ENCODE measurements at places on chromosomes 12 and 14.

DNA sequence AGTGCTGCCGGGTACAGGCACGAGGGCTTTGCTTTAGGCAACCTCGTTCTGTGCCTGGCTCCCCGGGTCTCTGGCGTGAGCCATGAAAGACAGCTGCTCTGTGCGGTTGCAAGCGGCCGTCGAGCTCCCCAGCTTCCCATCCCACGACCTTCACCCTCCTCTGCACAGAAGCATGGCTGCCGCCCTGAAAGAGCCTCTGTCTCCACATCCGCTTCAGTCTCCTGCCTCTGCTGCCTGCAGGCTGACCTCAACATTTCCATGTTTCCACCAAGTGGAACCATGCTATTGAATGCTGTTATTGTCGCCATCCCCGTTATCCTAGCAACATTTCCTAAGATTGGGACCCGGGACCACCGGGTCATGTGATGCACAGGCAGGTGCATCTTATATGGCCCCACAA, 57.1 kb downstream of the KDM2B start:
- DNase-seq = no peak

- DNase-seq = no peak
These were observed 6.2 kb downstream of the SLC41A2 start for GRCh38 chr12:104951759-104952509.

DNA sequence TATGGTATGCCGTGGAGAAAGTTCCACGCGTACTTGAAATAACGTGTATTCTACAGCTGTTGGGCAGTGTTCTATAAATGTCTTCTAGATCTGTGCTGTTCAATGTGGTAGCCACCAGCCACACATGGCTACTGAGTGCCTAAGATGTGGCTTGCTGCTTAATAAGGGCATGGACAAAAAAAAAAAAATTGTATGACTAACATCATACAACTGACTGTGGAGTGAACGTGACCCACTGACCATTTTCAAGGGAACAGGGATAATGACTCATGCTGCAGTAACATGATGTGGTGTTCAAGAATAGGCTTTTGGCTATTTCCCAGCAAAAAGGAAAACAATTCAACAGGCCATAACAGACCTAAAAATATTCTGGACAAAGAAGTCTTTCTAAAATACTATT, 13.0 kb downstream of the ATG14 start:
- DNase-seq = no peak

DNA sequence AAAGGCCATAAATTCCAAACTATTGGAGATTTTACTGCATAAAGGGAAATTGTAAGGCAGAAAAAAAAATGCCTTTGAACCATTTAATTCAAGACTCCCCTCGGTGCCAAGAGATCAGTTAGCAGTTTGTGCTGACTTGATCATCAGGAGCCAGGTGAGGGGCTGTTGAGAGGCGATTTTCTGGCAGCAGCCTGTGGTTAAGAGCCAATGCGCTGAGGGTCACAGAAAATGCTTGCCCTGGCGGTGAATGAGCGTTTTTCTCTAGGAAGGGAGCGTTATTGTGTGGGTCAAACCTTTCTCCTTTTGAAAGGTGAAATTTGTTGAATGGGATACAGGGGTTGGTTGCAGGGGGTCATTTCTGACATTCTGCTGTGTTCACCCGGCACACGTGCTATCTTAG, 4.7 kb downstream of the SRRM4 start:
- DNase-seq = no peak

DNA sequence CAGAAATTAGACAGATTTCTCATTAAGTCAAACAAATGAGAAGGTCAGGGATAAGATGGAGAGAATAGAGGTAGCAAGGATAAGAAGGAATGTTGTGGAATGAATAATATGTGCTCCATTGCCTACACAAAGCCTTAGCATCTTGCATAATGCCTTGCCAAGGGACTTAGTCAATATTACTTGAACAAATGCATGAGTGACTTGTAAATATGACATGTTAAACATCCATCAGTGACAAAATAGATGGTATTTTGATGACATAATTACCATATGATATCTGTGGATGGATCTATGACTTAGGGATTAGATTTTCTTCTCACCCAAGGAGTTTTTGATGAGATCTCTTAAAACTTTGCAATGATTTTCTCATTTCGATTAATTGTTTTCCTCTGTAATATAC, 194.1 kb upstream of the RASSF8 start:
- DNase-seq = no peak

DNA sequence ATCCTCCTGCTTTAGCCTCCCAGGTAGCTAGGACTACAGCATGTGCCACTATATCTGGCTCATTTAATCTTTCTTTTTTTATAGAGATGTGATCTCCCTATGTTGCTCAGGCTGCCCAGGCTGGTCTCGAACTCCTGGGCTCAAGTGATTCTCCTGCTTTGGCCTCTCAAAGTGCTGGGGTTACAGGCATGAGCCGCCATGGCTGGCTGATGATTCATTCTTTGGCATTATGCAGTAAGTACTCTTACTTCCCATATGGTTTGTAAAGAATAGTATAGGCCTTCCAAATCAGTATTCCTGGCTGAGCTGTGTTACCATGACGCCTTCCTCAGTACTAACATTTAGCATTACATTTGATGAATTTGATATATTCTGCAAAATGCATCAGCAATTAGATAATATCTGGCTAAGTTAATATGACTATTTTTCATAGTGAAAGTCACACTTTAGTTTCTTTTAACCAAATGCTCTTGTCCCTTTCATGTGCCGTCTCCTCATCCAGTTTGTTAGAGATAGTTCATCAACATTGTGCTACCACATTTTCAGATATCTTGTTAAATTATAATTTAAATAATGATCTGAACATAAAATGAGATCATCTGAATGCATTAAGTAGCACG, 3.2 kb upstream of the MIA2 start:
- DNase-seq = no peak

DNA sequence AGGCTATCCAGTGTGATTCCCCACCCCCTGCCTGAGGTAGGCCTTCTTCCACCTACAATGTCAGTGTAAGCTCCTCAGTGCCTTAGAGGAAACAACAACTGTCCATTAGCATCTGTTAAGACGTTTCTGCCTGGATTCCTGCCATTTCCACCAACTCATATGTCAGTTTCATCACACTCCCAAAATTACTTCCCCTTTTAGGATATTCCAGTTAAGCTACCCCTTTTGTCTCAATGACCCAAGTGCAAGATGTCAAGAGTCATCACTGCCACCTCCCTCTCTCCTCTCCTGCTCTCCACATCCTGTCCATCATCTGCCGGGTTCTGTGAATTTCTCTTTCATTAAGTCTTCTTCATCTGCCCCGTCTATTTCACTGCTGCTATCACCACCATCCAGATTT, 189.4 kb downstream of the DPF3 start:
- no peak for DNase-seq

DNA sequence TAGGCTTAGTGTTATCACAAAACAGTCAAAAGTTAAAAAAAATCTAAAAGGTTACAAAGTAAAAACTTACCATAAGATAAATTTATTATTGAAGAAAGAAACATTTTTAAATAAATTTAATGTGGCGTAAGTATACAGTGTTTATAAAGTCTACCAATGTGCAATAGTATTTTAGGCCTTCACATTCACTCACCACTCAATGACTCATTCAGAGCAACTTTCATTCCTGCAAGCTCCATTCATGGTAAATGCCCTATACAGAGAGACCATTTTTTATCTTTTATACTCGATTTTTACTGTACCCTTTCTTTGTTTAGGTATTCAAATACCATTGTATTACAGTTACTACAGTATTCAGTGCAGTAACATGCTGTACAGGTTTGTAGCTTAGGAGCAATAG, 124.5 kb downstream of the ANO4 start:
- DNase-seq = no peak

DNA sequence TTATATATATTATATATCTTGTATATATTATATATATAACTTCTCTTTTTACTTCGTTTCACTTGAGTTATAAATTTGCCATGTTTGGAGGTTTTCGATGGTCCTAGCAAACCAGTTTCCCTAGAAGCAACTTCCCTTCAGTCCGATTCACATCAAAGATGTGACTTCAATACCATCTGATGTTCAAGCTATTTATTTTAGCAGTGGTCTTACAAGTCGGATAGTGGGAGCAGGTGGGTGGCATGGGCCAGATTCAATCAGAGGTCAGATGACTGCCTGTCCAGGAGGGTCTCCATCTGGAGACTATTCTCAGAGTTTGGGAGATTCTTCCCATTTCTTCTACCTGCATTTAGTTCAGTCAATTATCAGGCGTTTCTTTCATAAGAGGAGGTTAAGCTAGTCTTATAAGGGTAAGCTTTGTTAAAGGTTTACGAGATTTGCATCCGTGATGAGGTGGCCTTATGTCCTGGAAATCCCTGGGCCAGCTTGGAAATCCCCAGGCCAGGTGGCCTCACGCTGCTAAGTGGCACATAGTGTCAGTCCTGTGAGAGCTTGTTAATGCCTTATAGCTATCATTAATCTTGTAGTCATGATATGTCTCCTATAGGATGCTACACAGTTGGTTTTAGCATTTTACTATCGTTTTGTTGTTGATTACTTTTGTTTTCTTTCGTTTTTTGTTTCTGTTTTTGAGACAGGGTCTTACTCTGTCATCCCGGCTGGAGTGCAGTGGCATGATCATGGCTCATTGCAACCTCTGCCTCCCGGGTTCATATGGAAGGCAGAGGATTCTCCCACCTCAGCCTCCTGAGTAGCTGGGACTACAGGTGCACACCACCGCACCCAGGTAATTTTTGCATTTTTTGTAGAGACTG, 145.8 kb downstream of the BICD1 start:
- no peak for DNase-seq

GRCh38 chr12:94590428-94590827, 59.9 kb downstream of the TMCC3 start:
- DNase-seq = no peak

GRCh38 chr14:76929927-76930326, 98.6 kb downstream of the IRF2BPL start:
- peak; percentile 82 for DNase-seq

GRCh38 chr12:27549236-27549800, 25.3 kb downstream of the PPFIBP1 start:
- no peak for DNase-seq

DNA sequence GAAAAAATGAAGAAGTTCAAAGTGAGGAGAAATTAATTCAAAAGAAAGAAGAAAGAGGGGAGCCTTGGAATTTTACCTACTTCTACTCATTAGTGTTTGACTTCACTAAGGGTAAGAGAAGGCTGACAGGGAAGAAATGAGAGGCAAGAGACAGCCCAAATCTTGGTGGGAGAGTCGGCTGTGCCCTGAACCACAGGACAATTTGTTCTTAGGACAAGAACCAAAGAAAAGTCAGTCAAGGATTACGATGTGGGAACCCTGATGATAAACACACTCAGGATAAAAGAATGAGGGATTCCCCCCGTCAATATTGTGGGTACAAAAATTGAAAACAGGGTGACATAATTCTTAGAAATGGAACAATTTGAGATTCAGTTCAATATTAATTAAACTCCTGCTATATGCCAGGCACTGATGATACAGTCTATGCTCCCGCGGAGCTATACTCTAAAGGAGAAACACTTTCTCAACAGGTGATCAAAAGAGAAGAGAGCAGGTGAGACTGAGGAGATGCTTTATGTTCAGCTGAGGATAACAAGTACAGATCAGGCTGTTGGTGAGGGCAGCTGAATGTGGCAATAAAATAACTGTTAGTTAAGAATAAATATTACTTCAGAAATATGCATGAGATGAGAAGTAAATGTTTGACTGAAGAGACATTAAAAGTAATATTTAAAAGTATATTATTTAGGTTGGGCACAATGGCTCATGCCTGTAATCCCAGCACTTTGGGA, 175.4 kb downstream of the SLC25A21 start:
- no peak for DNase-seq

DNA sequence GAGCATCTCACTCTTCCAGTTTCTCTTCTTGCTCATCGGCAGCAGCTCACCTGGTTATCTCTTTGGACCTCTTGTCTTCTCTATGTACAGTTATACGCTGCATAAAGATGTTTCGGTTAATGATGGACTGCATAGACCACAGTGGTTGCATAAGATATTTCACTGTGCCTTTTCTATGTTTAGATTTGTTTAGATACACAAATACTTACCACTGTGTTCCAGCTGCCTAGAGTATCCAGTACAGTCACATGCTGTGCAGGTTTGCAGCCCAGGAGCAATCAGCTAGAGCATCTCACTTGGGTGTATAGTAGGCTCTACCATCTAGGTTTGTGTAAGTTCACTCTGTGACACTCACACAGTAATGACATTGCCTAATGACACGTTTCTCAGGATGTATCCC, 57.6 kb downstream of the FBXL14 start:
- no peak for DNase-seq

DNA sequence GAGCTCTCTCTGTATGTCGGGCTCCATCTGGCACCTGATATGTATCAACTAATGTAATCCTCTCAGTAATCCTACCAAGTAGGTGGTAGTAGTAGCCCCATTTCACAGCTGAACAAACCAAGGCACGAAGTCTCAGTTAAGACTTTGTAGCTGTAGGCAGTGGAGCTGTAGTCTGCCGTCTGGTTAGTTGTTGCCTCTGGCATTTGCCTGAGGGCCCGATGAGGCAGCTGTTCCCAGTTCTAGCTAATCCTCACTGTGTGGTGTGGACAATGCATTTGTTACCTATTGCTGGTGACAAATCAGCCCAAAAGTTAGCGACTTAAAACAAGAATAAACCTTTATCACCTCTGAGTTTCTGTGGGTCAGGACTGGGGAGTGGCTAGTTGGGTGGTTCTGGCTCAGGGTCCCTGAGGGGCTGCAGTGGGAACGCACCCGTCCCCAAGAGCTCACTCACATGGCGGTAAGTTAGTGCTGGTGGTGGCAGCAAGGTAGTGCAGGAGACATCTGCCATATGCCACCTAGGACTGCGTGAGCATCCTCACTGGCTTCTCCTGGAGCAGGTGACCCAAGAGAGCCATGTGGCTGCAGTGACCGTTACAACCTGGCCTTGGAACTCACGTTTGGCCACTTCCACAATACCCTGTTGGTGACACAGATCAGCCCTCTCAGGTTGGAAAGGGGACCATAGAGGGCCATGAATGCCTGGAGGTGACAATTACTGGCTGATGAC, 5.6 kb downstream of the AACS start:
- DNase-seq = peak; percentile 11

DNA sequence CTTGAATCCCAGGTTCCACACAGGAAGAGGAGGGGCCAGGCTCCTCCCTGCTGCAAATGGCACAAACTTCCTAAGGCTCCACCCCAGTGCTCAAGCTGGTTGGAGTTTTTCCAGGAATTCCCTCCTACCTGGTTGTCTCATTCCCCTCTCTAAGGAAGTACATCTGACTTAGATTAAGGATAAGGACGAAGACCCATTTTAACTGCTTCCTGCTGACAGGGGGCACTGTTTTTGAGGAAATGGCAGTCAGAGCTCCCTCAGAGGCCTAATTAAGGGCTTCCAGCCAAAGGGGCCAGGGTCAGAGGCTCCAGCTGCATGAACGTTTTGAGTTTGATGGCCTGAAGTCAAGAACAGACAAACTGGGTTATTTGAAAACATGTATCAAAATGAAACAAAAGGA, 1084.7 kb downstream of the SLC6A15 start:
- DNase-seq = no peak

GRCh38 chr12:90102957-90103652, 394.5 kb upstream of the ATP2B1 start:
- no peak for DNase-seq

All from sigmoid colon (tissue), 7 donors.